ENCODE measurements at places on chromosomes 2 and 18.

DNA sequence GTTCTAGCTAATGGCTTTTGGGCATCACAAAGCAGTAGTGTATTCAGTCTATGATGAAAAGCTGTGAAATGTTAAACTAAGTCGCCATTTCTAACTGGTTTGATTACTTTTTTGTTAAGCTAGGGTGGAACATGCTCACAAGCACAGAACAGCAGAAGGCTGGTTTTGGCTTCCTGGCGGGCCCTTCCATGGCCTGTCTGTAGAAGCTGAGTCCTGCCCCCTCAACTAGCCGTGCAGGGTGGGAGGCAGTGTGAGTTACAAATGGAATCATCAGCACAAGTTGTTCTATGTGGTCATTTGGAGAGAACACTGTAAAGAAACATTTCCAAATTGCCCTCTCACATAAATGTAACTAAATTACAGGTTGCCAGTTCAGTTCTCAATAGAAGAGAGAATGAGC lies 290.8 kb downstream of the ALPK2 start:
- DNase-seq = no peak

GRCh38 chr2:239819974-239820555 lies 205.1 kb downstream of the NDUFA10 start:
- DNase-seq = no peak

DNA sequence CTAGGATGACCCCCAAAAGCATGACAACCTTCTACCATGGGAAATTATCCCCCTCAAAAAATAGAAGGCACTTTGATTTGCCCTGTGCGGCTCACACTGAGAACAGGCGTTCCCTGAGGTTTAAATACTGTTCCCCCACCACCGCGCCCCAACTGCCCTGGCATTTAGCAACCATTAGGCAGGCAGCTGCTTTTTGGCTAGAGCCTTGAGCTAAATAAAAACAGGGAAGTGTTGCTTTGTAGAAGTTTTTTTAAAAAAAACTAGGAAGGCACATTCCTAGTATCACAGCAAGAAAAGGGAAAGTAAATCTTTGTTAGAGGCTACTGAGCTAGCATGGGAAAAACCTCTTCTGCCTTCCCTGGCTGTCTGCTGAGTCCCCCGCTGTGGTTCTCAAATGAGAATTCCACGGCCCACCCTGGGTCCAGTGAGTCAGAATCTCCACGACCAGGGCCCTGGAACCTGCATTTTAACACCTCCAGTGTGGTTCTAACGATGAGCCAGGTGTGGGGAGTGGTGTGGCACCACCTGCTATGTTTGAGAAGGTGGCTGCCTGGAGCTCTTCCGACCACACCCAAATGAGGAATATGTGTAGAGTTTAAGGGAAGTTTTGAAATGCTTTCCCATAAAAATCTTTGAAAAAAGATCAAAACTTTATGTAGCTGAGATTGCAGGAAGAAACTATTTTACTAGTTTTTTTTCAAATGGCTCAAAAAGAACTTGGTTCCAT lies 66.4 kb downstream of the VIT start:
- DNase-seq = no peak

DNA sequence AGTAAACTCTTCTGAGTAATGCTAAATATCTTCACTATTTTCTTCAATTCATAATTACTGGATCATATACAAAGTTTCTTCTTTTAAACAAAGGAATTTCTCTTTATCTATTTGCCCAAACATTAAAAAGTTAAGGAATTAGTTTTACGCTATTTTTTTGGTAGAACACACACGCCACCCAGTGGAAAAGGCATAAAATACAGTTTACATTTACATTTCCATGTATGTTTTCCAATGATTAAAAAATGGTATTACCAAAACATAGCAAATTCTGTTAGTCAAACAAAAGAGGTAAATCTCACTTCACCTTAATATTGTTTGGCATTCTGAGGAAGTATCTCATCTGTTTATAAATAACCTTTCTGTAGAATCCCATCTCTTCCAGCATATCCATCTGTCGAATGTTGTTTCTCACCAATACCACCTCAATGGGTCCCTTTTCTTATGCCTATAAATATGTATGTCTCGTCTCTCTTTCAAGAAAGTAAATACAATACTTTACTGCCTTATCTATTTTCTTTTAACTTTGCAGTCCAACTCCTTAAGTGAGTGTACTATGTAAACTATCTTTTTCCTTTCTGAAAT lies 7.2 kb downstream of the BOLL start:
- DNase-seq = peak; percentile 20

DNA sequence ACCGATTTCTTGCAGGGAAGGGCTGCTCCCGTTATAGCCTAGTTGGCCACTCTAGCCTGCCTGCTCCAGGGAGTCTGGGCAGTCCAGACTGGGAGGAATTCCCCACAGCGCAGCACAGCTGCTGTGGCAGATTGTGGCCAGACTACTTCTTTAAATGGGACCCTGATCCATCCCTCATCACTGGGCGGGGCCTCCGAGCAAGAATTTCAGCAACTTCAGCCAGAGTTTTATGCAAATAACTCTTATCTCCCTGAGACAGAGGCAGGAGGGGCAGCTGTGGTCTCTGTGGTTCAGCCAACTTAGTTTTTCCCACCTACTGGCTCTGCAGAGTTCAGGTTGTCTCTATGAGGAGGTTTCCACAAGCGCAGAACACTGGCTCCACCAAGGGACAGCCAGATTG lies 1583.2 kb downstream of the SUCLG1 start:
- DNase-seq = no peak

- DNase-seq = no peak
Observed at GRCh38 chr2:70440621-70441020, 113.0 kb downstream of the TGFA start.

DNA sequence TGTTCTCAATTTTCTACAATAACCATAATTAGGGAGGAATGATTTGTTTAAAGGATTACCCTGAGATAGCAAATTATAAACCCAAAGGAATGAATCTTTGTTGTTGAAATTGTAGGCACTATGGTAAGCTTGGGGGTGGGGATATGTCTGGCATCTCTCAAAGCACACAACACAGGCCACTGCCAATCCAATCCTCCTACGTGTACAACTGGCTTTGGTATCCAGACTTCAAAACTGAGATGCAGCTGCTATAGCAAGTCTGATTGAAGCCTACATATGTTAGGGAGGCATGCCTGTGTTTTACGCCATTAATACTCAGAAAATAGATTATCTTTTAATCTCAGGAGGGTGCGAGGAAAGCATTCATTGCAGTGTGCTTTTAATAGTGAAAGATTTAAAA lies 5.9 kb upstream of the NCOA1 start:
- DNase-seq = no peak

- no peak for DNase-seq
Observed at GRCh38 chr2:45014831-45015230, 5.6 kb upstream of the SIX2 start.

DNA sequence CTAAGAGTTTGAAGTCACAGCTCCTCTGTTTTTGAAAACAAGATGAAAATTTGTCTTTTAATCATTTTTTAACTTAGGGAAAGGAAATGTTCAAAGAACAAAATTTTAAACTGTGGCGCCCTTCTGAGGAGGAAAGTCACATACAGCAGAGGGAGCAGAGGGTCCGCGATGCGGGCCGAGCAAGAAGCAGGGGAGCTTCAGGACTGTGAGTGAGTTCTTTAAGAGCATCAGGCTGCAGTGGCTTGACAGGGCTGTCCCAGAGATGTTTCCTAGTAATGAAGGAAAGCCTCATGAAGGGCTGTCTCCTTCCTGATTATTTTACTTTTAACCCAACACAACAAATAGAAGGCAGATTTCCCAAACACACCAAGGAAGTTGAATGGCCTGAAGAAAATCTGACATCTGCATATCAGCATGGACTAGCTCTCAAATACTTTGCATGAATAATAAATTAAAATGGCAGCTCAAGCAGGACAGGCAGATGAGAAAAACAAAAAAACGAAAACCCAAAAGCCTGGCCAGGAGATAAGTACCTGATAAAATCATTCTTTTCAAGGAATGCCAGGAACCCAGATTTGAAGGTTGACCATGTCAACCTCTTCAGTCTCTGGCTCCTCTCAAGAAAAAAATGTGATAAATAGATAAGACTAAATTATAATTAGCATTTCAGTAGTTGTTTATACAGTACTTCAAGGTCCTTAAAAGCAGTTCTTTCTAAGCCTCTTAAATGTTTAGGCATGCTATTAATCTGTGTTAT lies 60.8 kb downstream of the SLC40A1 start:
- no peak for DNase-seq

- DNase-seq = no peak
Observed at GRCh38 chr2:197606180-197606579, 69.2 kb downstream of the RFTN2 start.

DNA sequence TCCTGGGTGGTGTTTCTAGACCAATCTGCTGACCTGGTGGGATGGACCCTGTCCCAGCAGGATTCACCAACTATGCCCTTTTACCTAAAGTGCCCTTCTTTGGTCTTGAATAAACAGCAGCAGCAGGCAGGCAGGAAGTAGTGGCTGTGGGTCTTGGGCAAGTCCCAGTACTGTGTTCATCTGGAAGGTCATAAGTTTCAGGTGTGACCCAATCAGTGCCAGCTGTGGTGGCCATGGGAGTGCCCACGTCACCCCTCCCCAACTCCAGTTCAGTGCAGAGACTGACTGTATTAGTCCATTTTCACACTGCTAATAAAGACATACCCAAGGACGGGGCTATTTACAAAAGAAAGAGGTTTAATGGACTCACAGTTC lies 148.3 kb upstream of the SRD5A2 start:
- DNase-seq = no peak

DNA sequence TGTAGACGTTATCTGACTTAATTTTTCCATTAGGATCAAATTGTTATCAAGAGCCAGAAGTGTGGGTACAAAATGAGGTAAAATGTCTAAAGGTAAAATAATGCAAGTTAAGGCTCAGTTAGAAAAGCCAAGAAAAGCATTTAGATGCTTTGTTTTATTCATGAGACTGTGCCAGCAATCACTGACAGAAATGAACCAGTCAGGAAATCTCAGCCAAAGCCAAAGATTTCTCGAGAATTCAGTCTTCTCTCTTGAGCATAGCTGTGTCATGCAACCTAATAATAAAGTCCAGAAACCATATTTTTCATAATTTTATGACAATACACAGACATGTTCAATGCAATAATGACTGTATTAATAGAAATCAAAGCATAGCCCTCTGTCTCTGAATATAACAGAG lies 43.5 kb upstream of the ZNF397 start:
- DNase-seq = no peak

DNA sequence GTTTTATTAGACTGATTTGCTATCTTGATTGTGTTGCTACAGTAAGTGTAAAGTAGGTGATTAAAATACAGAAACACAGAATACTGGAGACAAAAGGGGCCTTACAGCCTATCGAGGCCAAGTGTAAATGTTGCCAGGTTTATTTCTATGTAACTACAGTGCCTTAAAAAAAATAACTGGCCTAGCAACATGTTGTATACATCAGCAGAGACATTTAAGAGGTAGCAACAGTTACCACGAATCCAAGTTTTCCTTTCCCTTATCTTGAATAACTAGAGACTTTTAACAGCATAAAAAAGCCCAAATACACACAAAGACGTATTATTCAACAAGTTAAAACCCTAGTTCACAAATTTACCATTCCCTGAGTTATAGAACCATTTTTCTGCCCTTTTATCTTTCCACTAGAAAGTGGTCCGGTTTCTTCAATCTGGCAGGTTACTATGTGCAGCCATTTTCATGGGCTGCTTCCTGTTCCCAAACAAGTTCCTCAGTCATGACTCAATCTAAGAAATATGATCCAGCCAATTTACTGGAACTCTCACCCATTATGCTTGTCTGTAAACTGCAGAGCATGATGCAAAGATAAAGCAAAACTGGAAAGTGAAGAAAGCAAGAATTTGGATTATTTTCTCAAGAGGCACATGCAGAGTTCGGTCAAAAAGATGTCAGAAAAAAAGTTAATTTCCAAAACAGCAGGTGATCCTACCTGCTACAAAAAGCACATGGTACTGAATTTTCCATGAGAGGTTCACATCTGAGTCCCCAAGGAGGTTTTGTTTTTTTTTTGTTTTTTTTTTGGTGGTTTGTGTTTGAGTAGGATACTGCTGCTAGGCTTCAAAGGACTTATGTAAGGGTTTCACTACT lies 22.2 kb downstream of the NFE2L2 start:
- peak; percentile 91 for DNase-seq

- DNase-seq = no peak
Observed at GRCh38 chr2:120747706-120748105, 12.0 kb downstream of the GLI2 start.

GRCh38 chr2:224532931-224533330 lies 52.2 kb downstream of the CUL3 start:
- DNase-seq = no peak

- DNase-seq = no peak
Observed at GRCh38 chr18:78792094-78792493, 187.5 kb upstream of the SALL3 start.

DNA sequence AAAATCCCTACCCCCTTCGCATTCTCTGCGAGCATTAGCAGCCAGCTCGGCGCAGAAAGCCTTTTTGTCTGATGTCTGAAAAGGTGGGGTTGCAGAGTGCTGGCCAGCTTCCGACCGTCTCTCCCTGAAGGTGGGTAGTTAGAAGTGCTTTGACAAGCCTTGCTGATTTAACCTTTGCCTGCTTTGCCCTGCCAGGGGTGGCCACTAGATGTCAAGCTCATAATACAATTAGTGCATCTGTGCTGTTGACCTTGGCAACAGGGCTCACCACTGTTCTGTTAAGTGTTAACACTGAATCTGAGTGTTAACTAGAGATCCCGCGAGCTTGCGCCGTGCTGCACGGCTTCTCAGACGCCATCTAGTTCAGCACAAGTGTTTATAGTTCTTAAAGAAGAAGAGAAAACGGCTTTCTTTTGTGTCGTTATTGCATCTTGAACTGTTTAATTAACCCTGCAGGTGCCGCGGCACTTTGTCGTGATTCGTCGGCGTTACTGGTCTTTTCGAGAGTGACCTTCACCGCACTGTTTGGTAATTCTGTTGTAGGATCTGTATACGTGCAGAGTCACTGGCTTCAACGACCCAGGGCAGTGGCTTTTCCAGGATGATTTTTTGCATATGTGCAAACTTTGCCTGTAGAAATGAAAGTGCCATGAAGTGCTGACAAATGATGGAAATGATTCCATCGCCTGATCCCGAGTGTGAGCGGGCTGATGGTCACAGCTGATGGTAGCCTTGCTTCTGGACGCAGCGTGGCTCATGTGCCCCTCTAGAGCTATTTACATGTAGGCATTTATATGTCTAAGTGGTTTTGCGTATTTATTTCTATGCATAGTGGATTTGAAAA lies 5.5 kb downstream of the SALL3 start:
- DNase-seq = no peak

GRCh38 chr2:214558341-214558740 lies 147.5 kb downstream of the VWC2L start:
- no peak for DNase-seq

All from fibroblast of gingiva (primary cell).